ENCODE measurements at places on chromosomes 4 and X. TPM values are rescaled to one million over a fixed set of nuclear protein-coding genes. Genes with fewer than 3 reads are reported as not detected.

DNA sequence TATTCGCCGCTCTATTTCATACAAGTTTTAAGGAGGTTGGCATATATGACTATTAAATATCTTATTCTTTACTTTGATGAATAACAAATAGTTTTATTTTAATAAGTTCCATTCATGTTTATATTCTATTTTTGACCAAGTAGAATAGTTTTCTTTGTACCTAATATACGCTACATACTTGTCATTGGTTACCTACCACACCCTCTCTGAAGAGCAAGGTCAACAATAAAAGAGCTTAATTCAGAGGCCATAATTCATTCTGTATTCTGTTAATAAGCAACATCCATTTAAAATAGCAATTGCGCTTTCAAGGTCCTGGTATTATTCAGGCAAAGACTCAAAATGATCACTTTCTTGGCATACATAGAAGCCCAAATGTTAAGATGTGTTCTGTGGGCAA lies 24.3 kb upstream of the RBPJ start:
- DNase-seq = no peak

DNA sequence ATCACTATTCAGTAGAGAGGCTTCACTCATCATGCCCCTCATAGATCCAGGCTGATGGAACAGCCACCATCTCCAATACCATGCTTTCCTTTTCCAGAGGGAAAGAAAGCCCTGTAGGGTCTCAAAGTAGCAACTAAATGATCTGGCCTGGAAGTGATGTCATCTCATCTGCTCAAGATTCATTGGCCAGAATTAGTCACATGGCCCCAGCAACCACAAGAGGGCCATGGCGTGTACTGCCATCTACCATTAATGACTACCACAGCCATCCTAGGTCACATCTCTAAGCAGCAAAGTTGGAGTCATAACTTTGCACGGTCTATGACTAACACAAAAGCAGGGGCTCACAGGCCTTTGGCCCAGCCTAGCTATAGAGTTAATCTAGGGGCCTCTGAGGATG lies 194.8 kb downstream of the KIT start:
- DNase-seq = no peak

Gene NPFFR2
- polyA plus RNA-seq = 0.47 TPM

Gene PDZD4
- polyA plus RNA-seq = 12.5 TPM

Measured in renal cortex interstitium (tissue), 15 donors.